ENCODE measurements at places on chromosomes 5 and 9.

- no peaks in the 10 kb centered on the region for H3K4me1 ChIP-seq
- no peaks in the 10 kb centered on the region for H3K27me3 ChIP-seq
- H3K36me3 ChIP-seq, result no peaks in the 10 kb centered on the region
- DNase-seq, result no peak
- H3K4me3 ChIP-seq, result no peak overlapping the region
Measured at GRCh38 chr5:169218176-169218575, 82.8 kb downstream of the SLIT3 start.

DNA sequence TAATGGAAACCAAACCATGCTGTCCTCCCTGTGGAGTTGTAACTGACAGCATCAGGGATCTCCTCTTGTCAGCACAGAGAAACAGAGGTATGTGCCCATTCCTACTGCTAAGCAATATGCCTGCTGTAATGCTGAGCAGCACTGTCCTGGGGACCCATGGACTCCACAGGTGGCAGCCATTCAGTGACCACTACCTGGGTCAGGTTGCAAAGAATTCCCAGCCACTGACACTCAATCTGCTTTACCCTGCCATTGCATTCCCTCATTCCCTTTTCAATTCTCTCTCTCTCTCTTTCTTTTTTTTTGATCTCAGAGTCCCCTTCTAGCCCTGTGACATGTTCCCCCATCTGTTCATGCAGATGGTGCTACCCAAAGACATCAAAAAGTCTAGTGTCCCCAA lies 104.1 kb downstream of the GABRB2 start:
- H3K4me3 ChIP-seq, result no peak overlapping the region
- no peak for DNase-seq
- no peak overlapping the region for H3K27ac ChIP-seq
- no peaks in the 10 kb centered on the region for H3K4me1 ChIP-seq
- H3K27me3 ChIP-seq, result no peaks in the 10 kb centered on the region

- no peaks in the 10 kb centered on the region for H3K36me3 ChIP-seq
- DNase-seq, result no peak
- H3K27ac ChIP-seq, result no peak overlapping the region
- no peaks in the 10 kb centered on the region for H3K27me3 ChIP-seq
Measured at GRCh38 chr5:39294736-39295135, 69.6 kb downstream of the C9 start.

- peaks cover 15% of the 10 kb centered on the region for H3K4me1 ChIP-seq
- no peaks in the 10 kb centered on the region for H3K27me3 ChIP-seq
- H3K4me3 ChIP-seq, result no peak overlapping the region
- peak; percentile 15 for DNase-seq
Measured at GRCh38 chr5:153807801-153808200, 230.9 kb downstream of the FAM114A2 start.

- H3K36me3 ChIP-seq, result no peaks in the 10 kb centered on the region
- no peak for DNase-seq
- H3K4me1 ChIP-seq, result peaks cover 25% of the 10 kb centered on the region
- H3K4me3 ChIP-seq, result no peak overlapping the region
- H3K27me3 ChIP-seq, result no peaks in the 10 kb centered on the region
Measured at GRCh38 chr9:95090871-95091577, 226.5 kb downstream of the FANCC start.

- no peak overlapping the region for H3K27ac ChIP-seq
- H3K4me1 ChIP-seq, result no peaks in the 10 kb centered on the region
- H3K36me3 ChIP-seq, result no peaks in the 10 kb centered on the region
- no peak for DNase-seq
Measured at GRCh38 chr5:122322801-122323548, 10.9 kb downstream of the SNCAIP start.

DNA sequence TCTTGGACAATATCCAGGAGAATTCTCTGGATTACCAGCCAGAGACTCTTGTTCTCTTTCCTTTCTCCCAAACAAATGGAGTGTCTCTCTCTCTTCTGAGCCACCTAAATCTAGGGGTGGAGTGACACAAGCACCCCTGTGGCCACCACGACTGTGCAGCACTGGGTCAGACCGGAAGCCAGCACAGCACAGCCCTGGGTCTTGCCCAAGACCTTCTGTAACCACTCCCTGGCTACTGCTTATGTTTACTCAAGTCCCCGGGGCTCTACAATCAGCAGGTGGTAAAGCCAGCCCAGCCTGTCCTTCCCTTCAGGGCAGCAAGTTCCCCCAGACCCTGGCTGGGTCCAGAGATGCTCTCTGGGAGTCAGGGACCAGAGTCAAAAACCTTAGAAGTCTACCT lies 110.0 kb upstream of the TUT7 start:
- no peak for DNase-seq
- H3K4me3 ChIP-seq, result no peak overlapping the region
- no peaks in the 10 kb centered on the region for H3K27me3 ChIP-seq
- no peak overlapping the region for H3K27ac ChIP-seq
- H3K36me3 ChIP-seq, result no peaks in the 10 kb centered on the region
- H3K4me1 ChIP-seq, result peaks cover 2% of the 10 kb centered on the region

GRCh38 chr5:140835622-140836510 lies 1.8 kb downstream of the PCDHA7 start:
- H3K4me1 ChIP-seq, result no peaks in the 10 kb centered on the region
- H3K27ac ChIP-seq, result no peak overlapping the region
- no peak for DNase-seq
- no peaks in the 10 kb centered on the region for H3K27me3 ChIP-seq
- no peak overlapping the region for H3K4me3 ChIP-seq
- H3K36me3 ChIP-seq, result peaks cover 48% of the 10 kb centered on the region

DNA sequence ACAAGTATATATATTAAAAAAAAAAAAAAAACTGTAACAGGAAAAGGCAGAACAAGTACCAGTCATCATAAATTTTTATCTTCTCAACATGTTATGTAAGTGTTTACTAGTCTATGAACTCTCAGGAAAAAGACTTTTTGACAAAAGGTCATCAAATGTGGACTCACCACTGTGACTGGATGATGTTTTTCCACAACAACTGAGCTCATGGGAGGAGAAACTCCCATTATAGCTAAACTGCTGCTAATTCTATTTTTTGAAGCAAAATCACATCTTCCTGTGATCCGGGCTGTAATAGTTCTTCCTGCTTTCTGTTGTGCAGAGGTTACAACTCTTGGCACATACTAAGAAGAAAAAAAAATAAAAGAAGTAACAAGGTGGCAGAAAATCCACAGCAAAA lies 39.6 kb downstream of the POC5 start:
- H3K4me3 ChIP-seq, result no peak overlapping the region
- peaks cover 29% of the 10 kb centered on the region for H3K36me3 ChIP-seq
- H3K27ac ChIP-seq, result no peak overlapping the region
- H3K27me3 ChIP-seq, result no peaks in the 10 kb centered on the region
- no peak for DNase-seq

GRCh38 chr5:14777932-14778791 lies 93.4 kb downstream of the ANKH start:
- no peak for DNase-seq
- H3K4me3 ChIP-seq, result no peak overlapping the region
- no peaks in the 10 kb centered on the region for H3K27me3 ChIP-seq
- no peaks in the 10 kb centered on the region for H3K36me3 ChIP-seq

DNA sequence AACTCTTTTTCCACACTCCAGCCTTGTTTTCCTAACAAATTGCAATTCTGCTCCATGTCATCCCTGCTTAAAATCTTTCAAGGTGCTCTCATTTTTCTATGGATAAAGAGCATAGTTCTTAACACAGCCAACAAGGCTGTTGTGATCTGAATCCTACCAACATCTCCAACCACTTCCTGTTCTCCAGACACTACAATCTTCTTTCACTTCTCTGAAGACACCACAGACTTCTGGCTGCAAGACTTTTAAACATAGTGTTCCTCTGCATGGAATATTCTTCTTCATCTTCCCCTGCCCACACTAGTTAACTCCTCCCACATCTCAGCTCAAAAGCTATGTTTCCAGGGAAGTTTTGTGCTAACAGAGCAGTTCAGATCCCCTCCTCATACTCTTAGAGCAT lies 404.8 kb downstream of the MAN2A1 start:
- no peak overlapping the region for H3K27ac ChIP-seq
- peaks cover 3% of the 10 kb centered on the region for H3K4me1 ChIP-seq
- no peak for DNase-seq
- H3K27me3 ChIP-seq, result no peaks in the 10 kb centered on the region

DNA sequence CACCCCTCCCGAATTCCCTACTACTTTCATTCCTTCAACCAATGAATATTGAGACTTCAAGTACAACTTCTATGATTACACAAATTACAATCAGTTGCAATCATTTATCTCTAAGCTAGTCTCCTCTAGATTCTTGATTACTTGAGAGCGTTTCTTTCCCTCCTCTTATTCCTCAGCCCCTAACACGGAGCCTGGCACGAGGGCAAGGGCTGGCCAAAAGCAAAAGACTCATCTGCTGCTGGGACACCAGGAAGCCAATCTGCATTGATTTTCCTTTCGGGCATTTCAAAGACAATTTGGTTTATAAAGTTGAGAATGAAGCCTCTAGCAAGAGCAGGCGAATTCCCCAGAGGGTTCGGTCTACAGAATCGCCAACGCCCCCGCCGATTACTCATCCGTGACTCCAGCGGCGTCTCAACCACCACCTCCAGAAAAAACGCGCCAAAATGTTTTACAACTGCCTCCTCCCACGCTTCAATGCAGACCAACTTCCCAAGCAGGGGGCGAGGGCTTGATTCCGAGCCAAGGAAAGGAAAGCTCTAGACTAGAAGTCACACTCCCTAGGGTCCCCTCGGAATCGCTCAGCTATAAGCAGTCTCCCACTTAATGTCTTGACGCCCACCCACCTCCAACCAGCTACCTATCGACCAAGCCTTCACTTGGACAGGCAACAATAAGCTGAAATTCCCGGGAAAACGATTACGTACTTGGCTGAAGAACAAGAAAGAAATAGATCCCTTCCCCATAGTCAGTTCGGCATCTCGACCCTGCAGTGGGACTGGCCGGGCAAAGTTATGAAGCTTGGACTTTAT lies 1.5 kb downstream of the PCSK1 start:
- no peak for DNase-seq
- peaks cover 7% of the 10 kb centered on the region for H3K4me1 ChIP-seq
- no peak overlapping the region for H3K27ac ChIP-seq
- no peaks in the 10 kb centered on the region for H3K36me3 ChIP-seq

- no peaks in the 10 kb centered on the region for H3K4me1 ChIP-seq
- H3K27me3 ChIP-seq, result no peaks in the 10 kb centered on the region
- H3K4me3 ChIP-seq, result no peak overlapping the region
- H3K36me3 ChIP-seq, result peaks cover 24% of the 10 kb centered on the region
- H3K27ac ChIP-seq, result no peak overlapping the region
Measured at GRCh38 chr9:77779010-77779409, 130.9 kb upstream of the GNA14 start.

- H3K4me1 ChIP-seq, result peaks cover 3% of the 10 kb centered on the region
- H3K36me3 ChIP-seq, result no peaks in the 10 kb centered on the region
- no peak for DNase-seq
Measured at GRCh38 chr5:34698754-34699153, 42.6 kb downstream of the RAI14 start.

- H3K27me3 ChIP-seq, result no peaks in the 10 kb centered on the region
- no peaks in the 10 kb centered on the region for H3K4me1 ChIP-seq
- no peak overlapping the region for H3K27ac ChIP-seq
- H3K36me3 ChIP-seq, result peaks cover 84% of the 10 kb centered on the region
- no peak overlapping the region for H3K4me3 ChIP-seq
- DNase-seq, result no peak
Measured at GRCh38 chr9:127680226-127680625, 26.6 kb upstream of the CFAP157 start.

GRCh38 chr5:115770466-115770865 lies 46.0 kb downstream of the CDO1 start:
- no peaks in the 10 kb centered on the region for H3K4me1 ChIP-seq
- H3K27ac ChIP-seq, result no peak overlapping the region
- no peaks in the 10 kb centered on the region for H3K27me3 ChIP-seq
- peak; percentile 11 for DNase-seq
- no peak overlapping the region for H3K4me3 ChIP-seq

GRCh38 chr9:90307167-90307833 lies 335.3 kb downstream of the DIRAS2 start:
- H3K27ac ChIP-seq, result no peak overlapping the region
- H3K4me1 ChIP-seq, result peaks cover 6% of the 10 kb centered on the region
- no peak for DNase-seq
- no peak overlapping the region for H3K4me3 ChIP-seq
- H3K27me3 ChIP-seq, result no peaks in the 10 kb centered on the region

Measured in neuronal stem cell (in vitro differentiated cells).